Stimulated activated naive CD8-positive, alpha-beta T cell treated with anti-CD3 and anti-CD28 coated beads, Interleukin-15, Interleukin-2, amounts not matched to agents 100 U/mL and 50 U/mL, for 24 hours (primary cell): ENCODE measurements at places on chromosomes 16 and 17.

- peak; percentile 22 for DNase-seq
Measured at GRCh38 chr17:28385406-28385805, 13.9 kb downstream of the SARM1 start.

- no peak for DNase-seq
Measured at GRCh38 chr16:50224286-50224685, 42.1 kb upstream of the ADCY7 start.

GRCh38 chr16:57000271-57001025 lies 11.1 kb downstream of the NLRC5 start:
- peak; percentile 82 for DNase-seq

DNA sequence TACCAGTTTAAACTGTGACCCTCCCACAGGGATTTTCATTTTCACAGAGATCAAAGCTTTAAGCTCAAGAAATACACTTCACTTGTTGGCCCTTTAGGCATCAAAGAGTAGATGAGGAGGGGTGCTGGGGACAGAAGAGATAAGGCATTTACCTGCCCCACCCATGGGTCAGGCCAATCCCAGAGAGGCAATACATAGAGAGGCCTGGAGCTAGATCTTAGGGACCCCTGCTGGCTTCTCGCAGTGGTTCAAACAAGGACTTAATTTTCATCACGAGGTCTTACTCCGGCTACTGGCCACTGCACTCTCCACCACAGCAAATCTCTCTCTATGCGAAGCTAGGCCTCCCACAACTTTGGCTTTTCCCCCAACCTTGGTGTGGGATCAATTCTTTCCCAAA lies 46.6 kb downstream of the NOG start:
- DNase-seq = no peak

DNA sequence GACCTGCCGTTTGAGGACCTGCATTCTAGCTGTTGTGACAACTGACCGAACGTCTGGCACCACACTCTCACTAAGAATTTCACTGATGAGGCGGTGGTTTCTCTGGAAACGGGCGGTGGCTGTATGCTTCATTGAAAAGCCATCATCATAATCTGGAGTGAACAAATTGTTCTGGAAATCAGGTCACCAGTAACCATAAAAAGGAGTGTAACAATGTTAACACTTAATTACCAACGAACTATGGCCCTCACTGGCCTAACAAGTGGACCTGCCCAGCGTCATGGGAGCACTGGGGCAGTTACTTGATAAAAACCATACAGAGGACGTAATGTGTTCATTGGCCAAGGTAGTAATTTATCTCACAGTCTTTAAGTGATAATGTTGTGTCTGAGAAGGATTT lies 15.4 kb downstream of the SMARCE1 start:
- no peak for DNase-seq

DNA sequence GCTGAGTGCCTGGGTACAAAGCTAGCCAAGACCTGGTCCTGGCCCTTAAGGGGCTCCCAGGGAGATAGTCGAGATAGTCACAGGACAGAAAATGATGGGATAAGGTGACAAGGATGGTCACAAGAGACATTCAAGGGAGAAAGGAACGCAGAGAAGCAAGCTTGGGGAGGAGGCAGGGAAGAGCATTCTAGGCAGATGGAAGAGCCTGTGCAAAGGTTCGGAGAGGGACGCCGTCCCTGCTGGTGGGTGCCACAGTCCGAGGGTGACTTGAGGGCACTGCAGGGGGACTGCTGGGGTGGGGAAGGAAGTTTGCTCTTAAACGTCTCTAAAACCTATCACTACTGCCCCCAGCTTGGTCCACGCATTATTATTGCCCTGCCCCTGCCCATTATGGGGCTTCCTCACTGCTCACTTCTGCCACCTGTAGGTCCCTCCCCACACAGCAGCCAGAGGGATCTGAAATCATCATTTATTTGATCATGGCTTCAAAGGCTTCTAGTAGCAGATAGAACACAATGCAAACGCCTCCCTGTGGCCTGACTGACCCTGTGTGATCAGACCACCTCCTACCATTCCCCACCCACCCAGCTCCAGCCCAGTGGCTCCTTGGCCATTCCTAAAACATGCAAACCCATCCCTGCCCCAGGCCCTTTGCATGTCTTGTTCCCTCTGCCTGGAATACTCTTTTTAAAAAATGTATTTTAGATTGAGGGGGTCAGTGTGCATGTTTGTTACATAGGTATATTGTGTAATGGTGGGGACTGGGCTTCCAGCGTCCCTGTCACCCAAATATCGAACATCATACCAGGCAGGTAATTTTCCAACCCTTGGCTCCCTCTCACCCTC lies 60.3 kb downstream of the RMI2 start:
- peak; percentile 71 for DNase-seq

DNA sequence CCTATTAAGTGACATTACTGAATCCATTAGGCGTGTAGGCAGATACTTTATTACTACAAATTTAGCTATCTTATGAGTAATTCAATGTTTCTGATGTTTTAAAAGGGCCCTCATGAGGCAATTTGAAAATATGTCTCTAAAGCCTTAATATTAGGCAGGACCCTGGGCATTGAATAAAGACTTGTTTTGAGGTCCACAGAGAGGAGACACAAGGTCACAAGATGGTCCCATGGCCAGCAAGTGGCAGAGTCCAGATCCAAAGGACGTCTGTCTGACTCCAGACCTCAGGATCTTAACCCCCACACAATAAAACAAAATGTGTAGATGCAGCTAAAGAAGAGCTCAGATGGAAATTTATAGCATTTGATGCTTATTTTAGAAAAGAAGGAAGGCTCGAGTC lies 31.9 kb upstream of the HEATR6 start:
- no peak for DNase-seq

- no peak for DNase-seq
Measured at GRCh38 chr17:66897141-66897540, 62.2 kb downstream of the CACNG5 start.

GRCh38 chr17:31511580-31511979 lies 120.1 kb downstream of the RAB11FIP4 start:
- DNase-seq = no peak

GRCh38 chr17:51398687-51399086 lies 138.3 kb downstream of the UTP18 start:
- DNase-seq = no peak

DNA sequence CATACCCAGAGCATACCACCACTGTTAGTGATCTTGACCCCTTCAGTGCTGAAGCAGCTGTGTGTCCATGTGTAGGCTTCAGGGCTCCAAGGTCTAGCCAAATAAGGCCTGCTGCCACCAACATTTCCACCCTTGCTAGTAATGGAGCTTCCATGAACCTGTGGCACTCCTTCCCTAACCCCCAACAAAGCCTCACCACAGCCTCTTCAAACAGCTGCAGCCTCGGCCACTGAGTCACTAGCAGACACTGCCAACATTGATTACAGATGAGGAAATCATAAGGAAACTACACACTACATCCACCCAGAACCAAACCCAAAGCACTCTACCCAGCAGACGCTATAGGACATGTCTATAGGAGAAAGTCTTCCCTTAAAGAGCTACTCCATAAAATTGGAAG lies 610.7 kb downstream of the KCNJ2 start:
- DNase-seq = no peak

- DNase-seq = no peak
Measured at GRCh38 chr17:12667299-12667958, 1.7 kb downstream of the MYOCD start.

- DNase-seq = peak; percentile 82
Measured at GRCh38 chr16:4358831-4359561, 7.9 kb upstream of the PAM16 start.

- no peak for DNase-seq
Measured at GRCh38 chr17:19368229-19368628, 5.7 kb upstream of the B9D1 start.

DNA sequence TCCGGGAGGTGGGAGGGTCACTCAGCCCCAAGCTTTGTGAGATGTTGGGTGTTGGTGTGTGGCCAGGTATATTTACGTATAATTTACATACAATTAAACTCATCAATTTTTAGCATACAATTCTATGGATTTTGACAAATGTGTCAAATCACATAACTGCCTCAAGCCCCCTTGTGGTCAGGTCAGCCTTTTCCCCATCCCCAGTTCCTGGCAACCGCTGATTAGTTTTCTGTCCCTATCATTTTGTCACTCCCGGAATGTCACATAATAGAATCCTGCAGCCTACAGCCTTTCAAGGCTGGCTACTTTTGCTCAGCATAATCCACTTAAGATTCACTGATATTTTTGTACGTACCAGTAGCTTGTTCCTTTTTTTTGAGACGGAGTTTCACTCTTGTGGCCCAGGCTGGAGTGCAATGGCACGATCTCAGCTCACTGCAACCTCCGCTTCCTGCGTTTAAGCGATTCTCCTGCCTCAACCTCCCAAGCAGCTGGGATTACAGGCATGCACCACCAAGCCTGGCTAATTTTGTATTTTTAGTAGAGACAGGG lies 19.3 kb upstream of the RAI1 start:
- DNase-seq = no peak

GRCh38 chr16:51153577-51154031 lies 2.5 kb upstream of the SALL1 start:
- no peak for DNase-seq

DNA sequence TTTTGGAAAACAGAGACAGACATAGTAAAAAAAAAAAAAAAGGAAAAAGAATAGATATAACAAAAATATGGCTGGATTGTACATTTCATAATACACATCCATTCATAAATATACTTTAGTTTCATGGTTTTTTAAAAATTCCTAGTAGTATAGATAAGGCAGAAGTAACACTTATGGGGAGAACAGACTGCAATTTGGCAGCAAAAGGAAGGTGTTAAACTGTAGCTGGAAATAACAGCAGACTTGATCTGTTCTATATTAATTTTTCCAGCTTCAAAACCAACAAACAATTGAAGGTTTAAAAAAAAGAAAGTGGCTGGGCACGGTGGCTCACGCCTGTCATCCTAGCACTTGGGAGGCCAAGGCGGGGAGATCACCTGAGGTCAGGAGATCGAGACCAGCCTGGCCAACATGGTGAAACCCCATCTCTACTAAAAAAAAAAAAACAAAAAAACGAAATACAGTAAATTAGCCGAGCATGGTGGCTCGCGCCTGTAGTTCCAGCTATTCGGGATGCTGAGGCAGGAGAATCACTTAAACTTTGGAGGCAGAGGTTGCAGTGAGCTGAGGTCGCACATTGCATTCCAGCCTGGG lies 191.8 kb downstream of the SPECC1 start:
- DNase-seq = no peak
